Activated naive CD4-positive, alpha-beta T cell treated with anti-CD3 and anti-CD28 coated beads for 36 hours (primary cell): ENCODE measurements at places on chromosomes 2 and 18. TPM values are rescaled to one million over a fixed set of nuclear protein-coding genes. Genes with fewer than 3 reads are reported as not detected.

- H3K27me3 ChIP-seq = peaks cover 9% of the 10 kb centered on the region
- no peak overlapping the region for H3K4me3 ChIP-seq
- H3K27ac ChIP-seq = no peak overlapping the region
- H3K4me1 ChIP-seq = peaks cover 17% of the 10 kb centered on the region
- H3K36me3 ChIP-seq = peaks cover 1% of the 10 kb centered on the region
Measured at GRCh38 chr2:391696-392095, 103.8 kb upstream of the ALKAL2 start.

SERPINB13 gene
- not detected for total RNA-seq

- no peak for DNase-seq
- H3K36me3 ChIP-seq = peaks cover 4% of the 10 kb centered on the region
- H3K4me3 ChIP-seq = no peak overlapping the region
Measured at GRCh38 chr2:46416739-46417403, 62.5 kb upstream of the TMEM247 start.

SERPINB7 gene
- not detected for total RNA-seq

- H3K4me3 ChIP-seq = no peak overlapping the region
- H3K27ac ChIP-seq = no peak overlapping the region
- no peak for DNase-seq
- no peaks in the 10 kb centered on the region for H3K36me3 ChIP-seq
- H3K27me3 ChIP-seq = peaks cover 19% of the 10 kb centered on the region
- no peaks in the 10 kb centered on the region for H3K4me1 ChIP-seq
Measured at GRCh38 chr2:170310876-170311502, 133.0 kb downstream of the MYO3B start.

DNA sequence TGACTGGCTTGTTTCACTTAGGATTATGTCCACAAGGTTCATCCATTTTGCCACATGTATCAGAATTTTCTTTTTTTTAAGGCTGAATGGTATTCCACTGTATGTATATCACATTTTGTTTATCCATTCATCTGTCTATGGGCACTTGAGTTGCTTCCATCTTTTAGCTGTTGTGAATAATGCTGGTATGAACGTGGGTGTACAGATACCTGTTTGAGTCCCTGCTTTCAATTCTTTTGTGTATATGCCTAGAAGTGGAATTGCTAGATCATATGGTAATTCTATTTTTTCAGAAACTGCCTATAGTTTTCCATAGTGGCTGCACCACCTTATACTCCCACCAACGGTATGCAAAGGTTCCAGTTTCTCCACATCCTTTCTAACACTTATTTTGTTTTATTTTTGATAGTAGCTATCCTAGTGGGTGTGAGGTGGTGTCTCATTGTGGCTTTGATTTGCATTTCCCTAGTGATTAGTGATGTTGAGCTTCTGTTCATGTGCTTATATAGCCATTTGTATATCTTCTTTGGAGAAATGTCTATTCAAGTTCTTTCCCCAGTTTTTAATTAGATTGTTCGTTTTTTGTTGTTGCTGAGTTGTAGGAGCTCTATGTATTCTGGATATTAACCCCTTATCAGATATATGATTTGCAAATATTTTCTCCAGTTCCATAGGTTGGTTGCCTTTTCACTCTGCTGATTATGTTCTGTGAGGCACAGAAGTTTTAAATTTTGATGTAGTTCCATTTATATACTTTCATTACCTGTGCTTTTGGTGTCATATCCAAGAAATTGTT lies 40.7 kb downstream of the TTC39C start:
- peak overlapping the region; percentile 56 for H3K27ac ChIP-seq
- DNase-seq = no peak

DNA sequence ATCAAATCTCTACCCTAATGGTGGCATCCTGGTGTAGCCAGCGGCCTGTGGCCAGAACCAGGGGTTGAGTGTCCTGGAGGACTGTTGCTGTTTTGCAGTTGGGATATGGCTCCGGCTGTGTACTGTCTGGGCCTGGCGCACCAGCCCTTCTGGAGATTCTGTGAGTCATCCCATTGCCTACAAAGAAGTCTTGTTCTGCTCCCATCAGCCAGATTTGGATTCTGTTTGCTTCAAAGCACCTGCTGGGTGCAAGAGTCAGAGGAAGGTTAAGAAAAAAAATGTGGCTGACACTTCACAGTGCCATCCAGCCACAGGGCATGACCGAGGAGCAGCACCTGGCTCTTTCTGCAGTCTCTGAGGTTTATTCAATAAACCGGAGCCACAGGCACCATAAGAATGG lies 41.0 kb upstream of the ASAP2 start:
- DNase-seq = no peak
- no peaks in the 10 kb centered on the region for H3K36me3 ChIP-seq
- H3K27ac ChIP-seq = no peak overlapping the region
- H3K4me1 ChIP-seq = no peaks in the 10 kb centered on the region
- no peak overlapping the region for H3K4me3 ChIP-seq
- H3K27me3 ChIP-seq = peaks cover 6% of the 10 kb centered on the region

- no peaks in the 10 kb centered on the region for H3K36me3 ChIP-seq
- H3K4me3 ChIP-seq = no peak overlapping the region
- no peak for DNase-seq
- peaks cover 7% of the 10 kb centered on the region for H3K4me1 ChIP-seq
Measured at GRCh38 chr18:37251679-37252078, 313.9 kb downstream of the CELF4 start.

- H3K4me3 ChIP-seq = no peak overlapping the region
- no peak overlapping the region for H3K27ac ChIP-seq
- no peaks in the 10 kb centered on the region for H3K36me3 ChIP-seq
- peaks cover 11% of the 10 kb centered on the region for H3K27me3 ChIP-seq
- DNase-seq = no peak
- H3K4me1 ChIP-seq = no peaks in the 10 kb centered on the region
Measured at GRCh38 chr2:13056259-13056843, 339.6 kb downstream of the TRIB2 start.

GRCh38 chr2:226338825-226339224 lies 460.8 kb downstream of the IRS1 start:
- no peak for DNase-seq
- H3K36me3 ChIP-seq = no peaks in the 10 kb centered on the region
- no peaks in the 10 kb centered on the region for H3K4me1 ChIP-seq
- no peak overlapping the region for H3K27ac ChIP-seq
- H3K27me3 ChIP-seq = no peaks in the 10 kb centered on the region
- H3K4me3 ChIP-seq = no peak overlapping the region

TMEM37 gene
- total RNA-seq = not detected

DNA sequence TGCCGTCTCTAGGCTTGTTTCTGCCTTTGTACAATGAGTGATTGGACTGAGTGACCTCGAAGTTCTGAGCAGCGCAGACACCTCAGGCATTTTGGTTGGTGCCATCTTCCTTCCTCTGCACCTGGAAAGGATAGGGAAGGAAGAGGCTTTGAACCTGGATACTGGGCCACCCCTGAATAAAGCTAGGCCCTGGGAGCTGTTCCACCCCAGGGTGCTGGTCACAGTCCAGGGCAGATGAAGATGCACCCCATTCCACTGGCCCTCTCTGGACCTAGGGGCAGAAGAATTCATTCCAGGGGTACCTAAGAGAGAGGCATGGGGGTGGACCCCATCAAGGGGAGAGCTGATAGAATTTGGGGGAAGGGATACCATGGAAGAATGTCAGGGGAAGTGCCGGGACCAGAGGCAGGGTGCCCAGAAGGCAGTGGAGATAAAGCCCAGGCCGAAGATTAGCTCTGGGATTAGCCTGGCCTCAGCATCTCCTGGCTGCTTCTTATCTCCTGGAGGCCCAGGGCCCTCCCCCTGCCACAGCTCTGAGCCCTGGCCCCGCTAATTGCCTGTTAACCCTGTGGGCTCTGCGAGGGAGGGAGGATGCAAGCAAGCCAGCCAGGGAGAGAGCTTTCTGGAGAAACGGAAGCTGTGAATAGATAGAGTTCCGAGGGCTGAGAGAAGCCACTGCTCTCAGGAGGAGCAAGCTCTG lies 11.4 kb downstream of the ASIC4 start:
- no peak overlapping the region for H3K27ac ChIP-seq
- H3K4me3 ChIP-seq = no peak overlapping the region
- no peaks in the 10 kb centered on the region for H3K36me3 ChIP-seq
- peaks cover 78% of the 10 kb centered on the region for H3K27me3 ChIP-seq
- peaks cover 14% of the 10 kb centered on the region for H3K4me1 ChIP-seq

LOXHD1 gene
- not detected for total RNA-seq

GAD1 gene
- total RNA-seq = 0.86 TPM

DNA sequence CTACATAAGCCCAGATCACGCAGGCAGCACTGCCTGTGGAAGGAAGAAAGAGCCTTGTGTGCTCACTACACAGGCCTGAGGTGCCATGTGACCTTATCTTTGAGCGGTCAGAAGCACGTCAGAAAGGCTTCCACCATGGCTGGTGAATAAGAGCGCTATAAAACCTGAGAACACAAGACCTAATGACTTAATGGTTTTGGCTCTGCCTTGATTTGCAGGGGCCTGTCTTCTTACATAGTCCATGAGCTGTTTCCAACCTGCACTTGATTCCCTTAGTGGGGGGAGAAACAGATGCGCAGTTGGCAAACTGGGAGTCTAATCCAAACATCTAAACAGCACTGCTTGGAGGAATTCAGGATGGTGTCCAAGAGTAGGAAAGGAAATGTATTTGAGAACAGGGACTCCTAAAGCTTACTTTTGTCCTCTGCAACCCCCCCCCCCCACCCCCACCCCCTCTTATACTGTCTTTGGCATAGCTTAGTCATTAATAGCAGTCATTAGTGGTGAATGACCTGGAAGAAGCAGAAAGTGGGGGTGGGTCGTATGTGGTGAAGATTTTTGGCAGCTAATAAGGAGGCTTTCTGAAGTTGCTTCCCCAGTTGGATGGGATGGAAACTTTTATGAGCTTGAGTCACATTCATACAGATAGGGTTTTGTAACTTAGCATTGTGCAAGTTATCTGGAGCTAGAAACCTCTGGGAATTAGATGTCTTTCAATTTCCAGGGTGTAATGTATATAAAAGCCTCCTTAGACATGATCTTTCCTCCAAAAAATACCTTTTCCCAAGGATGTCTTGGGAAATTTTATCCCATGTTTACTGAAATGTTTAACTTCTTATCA lies 454.1 kb downstream of the MEIS1 start:
- no peak overlapping the region for H3K27ac ChIP-seq
- no peak for DNase-seq
- H3K36me3 ChIP-seq = no peaks in the 10 kb centered on the region
- H3K27me3 ChIP-seq = peaks cover 4% of the 10 kb centered on the region
- no peak overlapping the region for H3K4me3 ChIP-seq
- H3K4me1 ChIP-seq = no peaks in the 10 kb centered on the region

DNA sequence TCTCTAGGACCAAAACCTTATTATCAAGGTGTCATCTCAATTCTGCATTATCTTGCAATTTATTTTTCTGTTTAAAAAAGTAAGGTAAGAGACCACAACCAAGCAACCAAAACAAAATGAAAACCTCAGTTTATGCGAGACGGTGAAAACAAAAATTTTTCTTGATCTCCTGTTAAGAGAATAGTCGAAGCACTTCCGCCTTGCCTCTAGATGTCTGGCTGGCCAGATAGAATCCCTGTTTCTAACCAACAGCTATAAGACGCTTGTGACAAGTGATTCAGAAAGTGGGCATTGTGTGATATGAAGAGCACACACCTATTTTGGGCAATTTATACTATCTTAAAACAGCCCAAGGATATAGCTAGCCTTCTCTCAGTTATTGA lies 51.2 kb downstream of the MGAT5 start:
- H3K27ac ChIP-seq = no peak overlapping the region
- H3K36me3 ChIP-seq = no peaks in the 10 kb centered on the region
- H3K27me3 ChIP-seq = no peaks in the 10 kb centered on the region
- peaks cover 50% of the 10 kb centered on the region for H3K4me1 ChIP-seq

DNA sequence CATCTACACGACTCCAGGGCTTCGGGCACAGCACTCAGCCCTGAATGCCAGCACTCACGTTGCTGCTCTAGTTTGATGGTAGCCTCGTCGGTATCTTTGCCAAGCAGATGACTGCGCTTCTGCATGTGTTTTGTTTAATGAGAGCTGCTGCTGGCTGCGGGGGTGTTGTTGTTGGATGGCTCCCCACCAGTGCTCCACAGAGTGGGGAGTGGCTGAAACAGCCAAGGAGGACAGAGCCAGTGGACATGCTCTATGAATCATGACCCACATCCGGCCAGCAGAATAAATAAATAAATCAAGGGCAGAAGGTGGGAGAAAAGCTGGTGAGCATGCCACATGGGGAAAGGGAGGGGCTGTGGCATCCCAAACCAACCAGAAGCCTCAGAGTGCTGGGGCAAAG lies 131.2 kb upstream of the SOX11 start:
- no peak overlapping the region for H3K27ac ChIP-seq
- no peak for DNase-seq
- no peaks in the 10 kb centered on the region for H3K4me1 ChIP-seq
- H3K27me3 ChIP-seq = peaks cover under 1% of the 10 kb centered on the region
- H3K36me3 ChIP-seq = no peaks in the 10 kb centered on the region

DNA sequence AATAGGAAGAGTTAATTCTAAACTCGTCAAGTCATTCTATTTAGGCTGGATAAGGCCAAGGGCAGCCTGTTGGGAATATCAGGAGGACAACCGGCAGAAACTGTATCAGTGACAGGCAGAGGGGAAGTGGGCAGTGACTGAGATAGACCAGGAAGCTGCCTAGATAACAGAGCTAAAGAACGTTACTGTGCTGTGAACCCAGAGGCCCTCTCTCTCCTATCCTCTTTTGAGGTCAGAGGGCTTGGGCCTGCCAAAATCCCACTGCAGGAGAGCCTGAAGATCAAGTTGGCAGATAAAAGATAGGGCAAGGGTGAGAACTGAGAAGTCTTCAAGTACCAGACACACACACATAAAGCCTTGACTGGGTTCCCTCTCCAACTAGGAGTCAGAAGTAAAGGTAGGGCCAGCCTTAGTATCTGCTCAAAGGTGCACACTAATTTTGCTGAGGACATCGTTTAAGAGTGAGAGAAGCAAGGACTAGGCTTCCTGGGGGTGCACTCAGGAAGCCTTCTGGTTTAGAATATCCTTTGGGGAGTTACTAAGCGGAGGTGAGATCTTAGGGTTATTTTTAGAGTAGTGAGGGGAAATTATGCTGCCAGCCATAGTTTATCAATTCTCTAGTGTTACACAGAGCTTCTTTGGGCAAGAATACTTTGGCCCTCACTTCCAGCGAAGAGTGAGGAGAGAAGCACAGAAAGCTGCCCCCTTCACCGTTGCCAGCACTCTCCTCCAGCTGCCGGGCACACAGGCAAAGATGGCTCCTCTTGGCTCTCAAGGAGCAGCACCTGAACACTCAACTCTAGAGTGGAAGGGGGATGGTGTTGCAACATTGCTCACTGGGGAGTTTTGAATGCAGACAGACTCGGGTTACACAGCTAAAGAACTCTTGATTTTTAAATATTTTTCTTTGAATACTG lies 9.8 kb downstream of the CAVIN2 start:
- no peak overlapping the region for H3K4me3 ChIP-seq
- H3K4me1 ChIP-seq = no peaks in the 10 kb centered on the region
- no peak for DNase-seq
- H3K27ac ChIP-seq = no peak overlapping the region
- H3K36me3 ChIP-seq = no peaks in the 10 kb centered on the region

GRCh38 chr2:140383781-140384180 lies 1603.6 kb upstream of the NXPH2 start:
- no peak overlapping the region for H3K27ac ChIP-seq
- DNase-seq = no peak
- H3K4me1 ChIP-seq = no peaks in the 10 kb centered on the region
- H3K27me3 ChIP-seq = no peaks in the 10 kb centered on the region
- no peaks in the 10 kb centered on the region for H3K36me3 ChIP-seq
- no peak overlapping the region for H3K4me3 ChIP-seq

PHLPP1 gene
- 7.2 TPM for total RNA-seq

CHCHD5 gene
- total RNA-seq = 40.3 TPM
